Natural killer cell (primary cell): ENCODE measurements at places on chromosomes 12 and 14.

DNA sequence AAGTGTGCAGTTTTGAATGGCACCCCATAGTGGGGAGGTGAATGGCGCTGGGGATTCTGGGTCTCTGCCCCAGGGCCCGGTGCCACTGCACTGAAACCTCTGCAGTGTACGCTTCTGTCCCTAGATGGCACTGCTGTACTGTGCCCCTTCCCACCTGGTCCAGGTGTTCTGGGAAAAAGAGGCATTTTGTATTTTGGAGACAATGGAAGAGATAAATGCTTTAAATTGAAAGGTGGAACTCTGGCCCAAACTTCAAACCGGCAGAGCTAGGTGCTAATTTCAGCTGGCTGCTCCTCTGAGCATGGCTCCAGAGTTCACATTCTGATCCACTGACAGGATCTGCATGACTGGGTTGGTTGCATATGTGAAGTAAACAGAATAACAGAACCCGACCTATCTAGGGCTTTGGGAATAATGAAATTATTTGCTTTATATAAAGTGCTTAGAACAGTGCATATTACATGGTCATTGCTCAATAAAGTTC is 52.2 kb downstream of the KRT80 start:
- no peak for DNase-seq

- DNase-seq, result no peak
Observed at GRCh38 chr14:24990050-24990449, 59.9 kb downstream of the STXBP6 start.

- DNase-seq, result no peak
Observed at GRCh38 chr12:15520844-15521243, 198.5 kb downstream of the PTPRO start.

DNA sequence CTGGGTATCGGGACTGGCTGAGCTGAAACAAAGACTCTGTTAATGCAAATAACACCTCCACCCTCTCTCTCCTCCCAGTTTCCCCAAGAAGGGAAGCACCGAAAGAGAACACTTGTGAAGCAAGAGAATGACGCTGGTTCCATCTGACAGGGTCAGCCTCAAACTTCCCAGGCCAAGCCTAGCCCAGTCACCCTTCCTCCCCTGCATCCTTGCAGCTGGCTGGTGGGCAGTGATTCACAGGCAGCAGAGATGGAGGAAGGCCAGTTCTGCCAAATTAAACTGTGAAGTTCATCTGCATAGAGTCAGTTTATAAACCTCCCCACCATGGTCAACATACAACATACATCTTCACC is 2.8 kb downstream of the LRRC74A start:
- DNase-seq, result no peak

- DNase-seq, result no peak
Observed at GRCh38 chr14:49989966-49990365, 97.1 kb downstream of the ARF6 start.

- DNase-seq, result no peak
Observed at GRCh38 chr12:4690760-4691159, 29.4 kb upstream of the GALNT8 start.

DNA sequence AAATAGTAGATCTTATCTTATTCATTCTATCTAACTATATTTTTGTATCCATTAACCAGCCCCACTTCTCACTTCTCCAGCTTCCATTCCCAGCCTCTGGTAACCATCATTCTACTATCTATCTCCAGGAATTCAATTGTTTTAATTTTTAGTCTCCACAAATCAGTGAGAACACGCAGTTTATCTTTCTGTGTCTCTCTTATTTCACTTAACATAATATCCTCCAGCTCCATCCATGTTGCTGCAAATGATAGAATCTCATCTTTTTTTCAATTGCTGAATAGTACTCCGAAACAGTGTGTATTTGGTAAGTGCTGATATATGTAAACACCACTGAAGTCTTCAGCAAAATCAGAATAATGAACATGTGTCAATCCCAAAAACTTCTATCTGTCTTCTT is 587.2 kb upstream of the ATP2B1 start:
- DNase-seq, result no peak

- no peak for DNase-seq
Observed at GRCh38 chr14:51901475-51902024, 41.1 kb downstream of the GNG2 start.
